Activated CD4-positive, CD25-positive, alpha-beta regulatory T cell treated with anti-CD3 and anti-CD28 coated beads, Interleukin-2, amount 50 U/mL, for 24 hours (primary cell): ENCODE measurements at places on chromosomes 13 and 19.

GRCh38 chr13:99892196-99892613 is 79.4 kb downstream of the ZIC5 start:
- ATAC-seq = no peak

GRCh38 chr13:55517312-55517711 is 1623.4 kb upstream of the PRR20A start:
- ATAC-seq = no peak

- ATAC-seq = no peak
Observed at GRCh38 chr13:22099585-22099984, 428.7 kb downstream of the FGF9 start.

- no peak for ATAC-seq
Observed at GRCh38 chr13:107251341-107251740, 683.4 kb upstream of the ARGLU1 start.

- ATAC-seq = no peak
Observed at GRCh38 chr13:75010941-75011340, 471.0 kb downstream of the TBC1D4 start.

DNA sequence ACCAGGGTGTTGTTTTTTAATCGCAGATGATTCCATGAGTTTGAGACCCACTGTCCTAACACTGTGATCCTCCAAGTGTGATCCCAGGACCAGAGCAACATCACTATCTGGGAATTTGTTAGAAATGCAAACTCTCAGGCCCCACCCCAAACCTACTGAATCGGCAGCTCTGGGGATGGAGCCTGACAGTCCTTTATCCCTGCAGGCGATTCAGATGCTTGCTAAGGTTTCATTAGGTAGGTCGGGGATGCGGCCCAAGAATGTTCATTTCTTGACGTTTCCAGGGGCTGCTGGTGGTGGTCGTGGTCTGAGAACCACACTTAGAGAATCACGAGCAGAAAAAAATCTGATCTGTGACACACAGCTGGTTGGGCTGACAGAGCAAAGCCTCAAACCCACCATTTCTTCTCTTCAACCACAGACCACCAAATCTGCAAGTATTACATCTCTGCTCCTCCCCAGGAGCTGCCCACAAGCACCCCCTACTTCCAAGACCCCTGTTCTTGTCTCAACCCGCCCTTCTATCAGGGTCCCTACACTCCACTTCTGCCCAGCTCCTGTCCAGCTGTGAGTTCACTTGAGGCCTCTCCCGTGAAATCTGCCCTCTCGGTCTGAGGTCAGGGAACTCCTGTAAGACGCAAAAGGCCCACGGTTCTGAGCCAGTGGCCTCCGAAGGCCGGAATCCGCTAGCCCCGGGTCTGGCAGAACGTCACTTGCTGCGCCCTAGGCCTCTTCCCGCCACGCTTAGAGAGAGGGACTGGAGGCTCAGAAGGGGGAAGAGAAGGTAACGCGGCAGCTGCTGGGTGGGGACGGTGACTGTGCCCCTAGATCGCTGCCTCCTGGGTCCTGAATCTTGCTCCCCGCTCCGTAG is 1.1 kb upstream of the FARP1 start:
- ATAC-seq = no peak

DNA sequence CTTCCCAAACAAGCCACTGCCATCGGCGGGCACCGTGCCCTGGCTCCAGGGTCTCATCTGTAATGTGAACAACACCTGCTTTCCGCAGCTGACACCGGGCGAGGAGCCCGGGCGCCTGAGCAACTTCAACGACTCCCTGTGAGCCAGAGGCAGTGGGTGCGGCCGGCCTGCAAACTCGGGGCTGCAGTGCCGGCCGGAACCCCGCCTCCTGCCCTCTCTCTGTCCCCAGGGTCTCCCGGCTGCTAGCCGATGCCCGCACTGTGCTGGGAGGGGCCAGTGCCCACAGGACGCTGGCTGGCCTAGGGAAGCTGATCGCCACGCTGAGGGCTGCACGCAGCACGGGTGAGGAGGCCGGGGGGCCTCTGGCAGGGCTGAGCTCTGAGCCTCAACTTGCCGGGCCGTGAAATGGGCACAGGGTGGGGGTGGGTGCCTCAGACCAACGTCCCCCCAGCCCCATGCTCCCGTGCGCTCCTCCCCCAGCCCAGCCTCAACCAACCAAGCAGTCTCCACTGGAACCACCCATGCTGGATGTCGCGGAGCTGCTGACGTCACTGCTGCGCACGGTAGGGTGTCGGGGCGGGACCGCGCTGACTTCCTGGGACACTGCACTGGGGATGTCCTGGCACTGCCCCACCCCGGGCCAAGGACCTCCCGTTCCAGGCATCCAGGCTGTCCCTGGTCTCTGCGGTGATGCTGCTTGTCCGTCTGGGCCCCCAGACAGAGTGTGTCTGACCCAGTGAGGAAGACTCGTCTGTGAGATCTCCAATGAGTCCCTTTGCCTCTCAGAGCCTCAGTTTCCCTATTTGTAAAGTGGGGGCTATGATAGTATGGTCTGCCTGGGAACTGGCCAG is 2.2 kb downstream of the ABCA7 start:
- no peak for ATAC-seq
